ENCODE measurements at places on chromosomes 6 and 20.

GRCh38 chr6:4964675-4965561 lies 38.9 kb downstream of the RPP40 start:
- DNase-seq: no peak

GRCh38 chr6:88919032-88919431 lies 44.4 kb downstream of the RNGTT start:
- no peak for DNase-seq

GRCh38 chr6:6317825-6318733 lies 2.4 kb downstream of the F13A1 start:
- DNase-seq: no peak

DNA sequence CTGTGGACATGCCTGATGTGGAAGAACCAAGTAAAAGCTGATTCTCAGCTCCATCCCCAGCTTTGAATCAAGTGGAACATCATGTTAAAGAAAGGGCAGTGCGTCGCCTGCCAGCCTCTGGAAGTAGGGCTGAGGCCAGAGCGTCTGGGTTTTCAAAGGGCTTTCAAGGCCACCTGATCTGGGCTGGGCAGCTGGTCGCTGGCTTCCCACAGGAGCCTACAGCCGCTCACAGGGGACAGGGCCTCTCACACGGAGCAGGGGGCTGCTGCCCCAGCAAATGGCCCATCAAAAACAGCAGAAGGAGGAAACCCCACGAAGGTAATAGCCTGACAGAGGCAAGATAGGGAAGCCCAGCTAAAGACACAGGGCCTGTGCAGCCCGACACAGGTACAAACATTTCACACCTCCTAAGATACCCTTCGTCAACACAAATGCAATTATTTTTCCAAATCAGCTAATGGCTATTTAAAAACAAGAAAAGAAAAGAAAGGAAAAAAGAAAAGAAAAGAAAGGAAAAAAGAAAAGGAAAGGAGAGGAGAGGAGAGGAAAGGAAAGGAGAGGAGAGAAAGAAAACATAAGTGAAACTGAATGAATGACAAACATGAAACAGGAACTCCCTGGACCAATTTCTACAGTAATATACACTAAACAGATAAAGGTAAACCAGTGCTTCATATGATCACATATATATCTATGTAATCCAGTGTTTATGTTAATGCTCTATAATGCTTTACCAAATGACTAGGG lies 24.8 kb downstream of the RRBP1 start:
- DNase-seq: no peak

DNA sequence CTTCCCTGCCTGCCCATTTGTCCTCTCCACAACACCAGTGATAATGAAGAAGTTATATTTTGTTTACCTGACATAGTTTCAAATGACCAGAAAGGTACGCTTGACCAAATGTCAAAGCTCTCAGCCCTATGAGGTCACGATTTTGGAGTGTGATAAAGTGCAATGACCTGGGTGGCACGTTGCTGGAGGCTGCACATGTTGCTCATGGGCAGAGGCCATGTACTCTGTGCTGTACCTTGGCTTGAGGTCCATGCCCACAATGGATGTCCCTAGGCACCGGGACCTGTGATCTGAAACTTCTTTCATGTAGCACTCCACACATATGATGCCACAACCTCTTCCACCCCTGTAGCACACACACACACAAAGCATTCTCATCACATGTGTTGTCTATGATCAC lies 164.0 kb upstream of the HEY2 start:
- no peak for DNase-seq

DNA sequence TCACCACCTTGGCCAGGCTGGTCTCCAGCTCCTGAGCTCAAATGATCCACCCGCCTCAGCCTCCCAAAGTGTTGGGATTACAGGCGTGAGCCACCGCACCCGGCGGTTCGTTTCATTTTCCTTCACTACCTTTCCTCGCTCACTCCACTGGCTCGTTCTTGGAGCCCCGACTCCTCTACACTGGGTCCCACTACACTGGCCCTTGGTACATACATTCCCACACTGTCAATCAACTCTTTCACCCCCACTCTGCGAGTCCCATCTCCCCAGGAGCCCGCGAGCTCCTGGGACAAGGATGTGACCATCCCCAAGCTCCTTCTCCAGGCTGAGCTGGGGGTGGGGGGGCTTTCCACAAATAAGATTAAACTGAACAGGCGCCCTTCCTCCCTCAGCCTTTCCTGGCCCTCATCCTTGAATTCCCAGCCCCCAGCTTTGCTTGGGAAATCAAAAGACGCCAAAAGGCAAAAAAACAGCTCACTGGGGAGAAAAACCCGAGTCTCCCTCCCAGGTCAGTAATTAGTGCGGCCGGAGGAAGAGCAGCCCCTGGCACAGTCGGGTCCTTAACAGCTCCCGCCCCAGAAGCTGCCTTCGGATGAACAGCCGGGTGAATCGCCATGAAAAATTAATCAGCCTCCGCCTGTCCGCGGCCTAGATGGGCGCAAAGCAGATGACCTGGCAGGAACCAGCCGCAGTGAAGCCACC lies 42.8 kb upstream of the LY86 start:
- no peak for DNase-seq
